ENCODE measurements at places on chromosomes 4 and X. TPM values are rescaled to one million over a fixed set of nuclear protein-coding genes. Genes with fewer than 3 reads are reported as not detected.

ABCB7 gene
- total RNA-seq, result 23.9 TPM

SPACA5 gene
- total RNA-seq, result not detected

USP26 gene
- total RNA-seq, result not detected

RAB33A gene
- total RNA-seq, result 0.21 TPM

DRP2 gene
- 0.06 TPM for total RNA-seq

PASD1 gene
- total RNA-seq, result not detected

MAGEA12 gene
- total RNA-seq, result not detected

FAM114A1 gene
- total RNA-seq, result 19.6 TPM

CYSLTR1 gene
- 0.86 TPM for total RNA-seq

CLIC2 gene
- total RNA-seq, result 3.2 TPM

TEX13C gene
- not detected for total RNA-seq

EDA gene
- total RNA-seq, result 1.3 TPM

NLGN4X gene
- 0.59 TPM for total RNA-seq

All from psoas muscle (tissue), 8 donors.